Esophagus muscularis mucosa (tissue), 4 donors: ENCODE measurements at places on chromosomes 3 and 15.

DNA sequence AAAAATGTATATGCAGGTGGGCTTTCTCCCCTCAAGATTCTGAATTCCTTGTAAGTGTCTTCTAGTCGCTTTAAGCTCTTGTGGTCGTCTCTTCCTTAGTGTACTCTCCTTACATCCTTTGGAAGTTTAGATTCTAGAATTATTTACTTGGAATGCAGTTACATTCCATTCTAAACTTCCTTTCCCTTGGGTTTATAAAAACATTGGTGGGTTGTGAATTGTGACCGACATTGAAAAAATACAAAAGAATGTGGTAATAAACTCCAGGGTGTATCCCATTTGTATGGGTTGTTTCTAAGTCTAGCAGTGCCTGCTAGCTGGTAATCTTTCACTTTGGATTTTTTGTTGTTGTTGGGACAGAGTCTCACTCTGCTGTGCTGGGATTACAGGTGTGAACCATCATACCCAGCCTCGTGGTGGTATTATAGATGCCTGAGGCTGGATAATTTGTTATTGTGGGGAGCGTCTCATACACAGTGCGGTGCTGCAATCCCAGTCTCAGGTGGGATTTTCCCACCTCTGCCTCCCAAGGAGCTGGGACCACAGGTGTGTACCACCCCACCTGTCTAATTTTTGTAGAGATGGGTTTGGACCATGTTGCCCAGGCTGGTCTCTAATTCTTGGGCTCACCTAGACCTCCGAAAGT, 9.1 kb downstream of the CHD2 start:
- no peak for DNase-seq

DNA sequence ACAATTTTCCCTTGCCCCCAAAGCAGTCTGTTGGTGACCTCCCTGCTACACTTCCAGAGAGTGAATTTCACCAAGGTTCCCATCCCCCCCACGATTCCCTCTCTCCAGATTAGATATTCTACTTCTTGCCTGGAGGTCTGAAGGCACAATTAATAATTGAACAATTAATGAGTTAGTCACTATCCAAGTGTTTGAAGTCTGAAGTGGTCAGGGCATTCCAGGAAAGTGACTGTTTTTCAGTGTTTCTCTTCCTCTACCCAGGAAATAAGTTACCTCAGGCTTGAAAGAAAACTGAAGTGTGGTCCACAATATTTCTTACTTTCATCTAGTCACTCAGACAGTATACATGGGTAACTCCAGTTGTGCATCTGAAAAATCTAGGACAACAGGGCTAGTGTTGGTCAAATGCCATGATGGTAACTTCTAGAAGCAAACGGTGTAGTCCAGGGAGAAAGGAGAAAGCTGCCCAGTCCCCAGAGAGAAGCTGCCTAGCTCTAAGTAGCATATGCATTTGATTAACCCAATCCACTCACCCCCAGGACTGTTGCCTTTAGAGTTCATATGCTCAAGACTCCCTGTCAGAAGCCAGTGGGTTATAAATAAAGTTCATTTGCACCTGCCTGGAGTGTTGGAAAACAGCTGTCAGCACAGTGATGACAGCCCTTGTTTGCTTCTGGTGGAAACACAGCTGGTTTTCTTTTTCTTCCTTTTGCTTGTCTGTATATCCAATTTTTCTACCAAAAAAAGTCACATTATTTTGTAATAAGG, 2.3 kb upstream of the TM4SF4 start:
- no peak for DNase-seq

DNA sequence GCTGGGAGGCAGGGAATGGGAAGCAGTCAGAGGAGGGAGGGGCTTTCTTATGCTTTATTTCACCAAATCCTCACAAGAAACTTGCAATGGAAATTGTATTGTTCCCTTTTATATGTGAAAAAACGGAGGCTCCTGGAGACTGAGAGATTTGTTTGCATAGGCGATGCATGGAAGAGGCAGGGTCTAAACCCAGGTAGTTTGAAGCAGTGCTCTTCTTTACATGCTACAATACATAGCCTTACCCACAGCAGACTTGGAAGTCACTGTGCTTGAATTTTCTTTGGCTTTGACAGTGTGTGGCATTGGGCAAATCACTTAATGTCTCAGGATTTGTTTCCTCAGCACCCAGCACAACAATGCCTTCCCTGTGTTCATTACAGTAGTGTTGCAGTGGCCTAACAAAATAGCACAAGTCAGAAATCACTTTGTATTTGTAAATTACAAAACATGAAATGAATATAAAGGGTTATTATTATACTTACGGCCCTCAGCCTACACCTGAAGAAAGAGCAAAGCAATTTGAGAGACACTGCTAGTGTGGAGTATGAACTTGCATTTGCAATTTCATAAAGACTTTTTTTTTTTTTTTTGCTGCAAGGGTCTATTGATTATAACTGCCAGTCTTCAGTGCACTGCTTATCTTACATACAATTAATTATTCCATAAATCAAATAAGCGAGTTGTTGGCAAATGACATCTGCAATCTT, 646.4 kb upstream of the KCNMB2 start:
- no peak for DNase-seq

DNA sequence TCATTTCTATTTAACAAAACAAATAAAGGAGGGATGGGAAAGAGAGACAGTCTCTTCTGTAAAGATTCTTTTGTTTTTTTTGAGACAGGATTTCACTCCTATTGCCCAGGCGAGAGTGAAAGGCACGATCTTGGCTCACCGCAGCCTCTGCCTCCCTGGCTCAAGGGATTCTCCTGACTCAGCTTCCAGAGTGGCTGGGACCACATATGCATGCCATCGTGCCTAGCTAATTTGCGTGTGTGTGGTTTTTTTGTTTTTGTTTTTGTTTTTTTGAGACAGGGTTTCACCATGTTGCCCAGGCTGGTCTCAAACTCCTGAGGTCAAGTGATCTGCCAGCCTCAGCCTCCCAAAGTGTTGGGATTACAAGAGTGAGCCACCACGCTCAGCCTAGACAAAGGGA, 23.3 kb downstream of the STAG1 start:
- no peak for DNase-seq

DNA sequence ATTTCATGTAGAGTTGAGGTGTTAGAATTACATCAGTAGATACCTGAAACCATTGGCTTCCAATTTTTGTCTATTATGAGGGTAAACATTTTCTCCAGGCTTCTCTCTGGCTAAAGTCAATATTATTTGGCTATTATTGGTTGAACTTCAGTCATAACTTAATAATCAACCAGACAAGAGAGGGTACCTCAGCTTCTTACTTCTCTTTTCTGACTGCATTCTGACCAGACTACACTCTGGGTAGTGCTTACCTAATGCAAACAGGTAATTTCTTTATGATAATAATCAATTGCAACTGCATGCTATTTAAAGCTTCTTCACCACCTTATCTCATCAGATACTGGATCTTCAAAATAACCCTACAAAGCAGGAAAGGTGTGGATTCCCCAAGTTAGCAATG, 85.1 kb downstream of the ANP32A start:
- DNase-seq: no peak

DNA sequence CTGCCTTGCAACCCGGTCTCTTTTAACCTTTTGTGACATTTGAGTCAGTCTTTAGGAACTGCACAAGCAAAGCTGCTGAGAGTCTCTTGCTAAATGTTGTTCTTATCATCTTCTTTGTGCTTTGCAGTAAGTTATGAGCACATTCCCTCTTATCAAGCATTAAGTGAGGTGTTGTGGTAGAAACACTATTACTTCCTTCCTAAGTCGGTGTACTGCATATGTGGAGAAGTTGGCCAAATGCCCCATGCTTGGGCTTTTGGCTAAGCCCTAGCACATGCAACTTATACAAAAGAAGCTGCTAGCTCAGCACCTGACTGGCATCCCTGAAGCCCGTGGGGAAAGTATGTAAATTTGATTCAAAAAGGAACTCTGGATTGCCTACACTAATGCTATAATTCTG, 136.5 kb upstream of the RBMS3 start:
- DNase-seq: no peak

DNA sequence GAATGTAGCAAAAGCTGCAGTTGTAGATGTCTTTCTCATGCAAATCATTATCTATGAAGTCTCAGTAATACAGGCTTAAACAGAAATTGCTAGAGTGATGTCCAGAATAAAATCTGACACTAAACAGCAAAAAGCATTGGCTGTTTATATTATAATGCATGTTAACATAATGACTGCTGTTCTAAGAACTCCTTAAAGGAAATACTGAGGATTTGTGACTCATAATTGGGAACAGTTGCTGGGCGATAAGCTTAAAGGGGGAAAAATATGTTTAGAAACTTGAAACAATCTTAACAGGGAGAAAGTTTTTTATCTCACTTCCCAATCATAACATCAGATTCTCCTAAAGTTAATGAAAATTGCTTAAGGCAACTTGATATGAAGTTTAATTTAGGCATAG, 17.5 kb downstream of the TIPARP start:
- no peak for DNase-seq
